Trophoblast cell (in vitro differentiated cells and primary cell): ENCODE measurements at places on chromosomes 2 and 18.

GRCh38 chr18:69205925-69206324 is 194.8 kb upstream of the DOK6 start:
- DNase-seq = no peak

DNA sequence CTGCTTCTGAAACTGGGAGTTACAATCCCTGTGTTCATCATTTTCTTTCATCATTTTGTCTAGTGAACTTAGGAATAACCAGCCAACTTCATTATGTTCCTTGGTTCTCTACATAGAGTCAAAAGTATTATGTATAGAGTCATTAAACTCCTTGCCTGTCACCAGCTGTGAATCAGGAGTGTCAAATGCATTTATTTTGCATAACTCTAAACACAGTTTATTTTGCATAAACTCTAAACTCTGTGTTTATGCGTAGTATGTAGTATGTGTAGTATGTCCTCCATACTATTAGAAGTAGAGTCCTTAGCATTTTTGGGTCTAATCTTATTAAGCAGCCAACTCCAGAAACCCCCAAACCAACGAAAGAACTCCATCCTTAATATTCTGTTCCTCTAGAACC is 164.4 kb downstream of the EVA1A start:
- DNase-seq = no peak

- DNase-seq = no peak
These were observed 43.4 kb downstream of the ZCCHC2 start for GRCh38 chr18:62566199-62566598.

DNA sequence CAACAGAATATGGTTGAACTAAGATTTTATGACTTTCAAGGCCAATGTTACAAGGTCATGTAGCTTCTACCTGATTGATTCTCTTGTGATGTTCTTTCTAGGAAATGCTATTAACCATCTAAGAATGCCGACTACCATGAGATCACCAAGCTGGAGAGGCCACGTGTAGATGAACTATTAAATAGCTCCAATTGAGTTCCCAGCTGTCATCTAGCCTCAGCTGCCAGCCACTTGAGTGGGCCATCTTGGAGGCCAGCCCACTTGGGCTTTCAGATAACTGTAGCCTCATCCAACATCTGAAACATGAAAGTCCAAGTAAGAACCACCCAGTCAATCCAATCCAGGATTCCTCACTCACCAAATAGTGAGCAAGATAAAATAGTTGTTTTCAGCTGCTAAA is 376.9 kb upstream of the TMEFF2 start:
- no peak for DNase-seq

DNA sequence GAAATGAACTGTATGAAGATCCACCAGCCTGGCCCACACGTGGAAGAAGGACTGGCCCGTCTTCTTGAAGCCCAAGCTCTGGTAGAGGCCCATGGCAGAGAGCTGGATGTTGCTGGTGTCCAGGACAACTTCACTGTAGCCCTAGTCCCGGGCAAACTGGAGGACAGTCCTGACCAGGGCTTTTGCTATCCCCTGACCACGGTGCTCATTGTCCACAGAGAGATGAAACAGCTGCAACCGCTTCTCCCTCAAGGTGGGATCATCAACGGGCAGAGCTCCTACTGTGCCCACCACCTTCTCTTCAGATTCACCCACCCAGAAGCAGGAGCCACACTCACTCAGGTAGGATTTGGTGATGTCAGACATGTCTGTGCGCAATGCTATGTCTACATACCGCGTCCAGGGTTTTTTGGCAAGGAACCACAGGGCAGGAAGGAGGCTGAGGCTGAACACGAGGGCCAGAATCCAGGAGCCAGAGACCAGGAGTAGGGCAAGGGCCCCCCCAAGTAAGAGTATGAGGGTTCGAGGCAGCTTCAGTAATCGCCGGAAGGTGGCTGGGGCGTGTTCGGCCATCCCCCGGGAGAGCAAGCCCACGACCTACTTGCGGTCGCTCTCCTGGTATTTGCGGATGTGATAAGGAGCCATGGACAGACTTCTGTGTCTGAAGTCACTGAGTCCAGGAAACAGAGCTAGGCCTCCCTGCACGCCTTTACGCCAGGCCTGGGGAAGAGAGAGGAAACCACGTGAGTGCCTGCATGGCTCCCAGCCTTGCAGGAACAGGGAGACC is 36.3 kb downstream of the TPRKB start:
- no peak for DNase-seq

DNA sequence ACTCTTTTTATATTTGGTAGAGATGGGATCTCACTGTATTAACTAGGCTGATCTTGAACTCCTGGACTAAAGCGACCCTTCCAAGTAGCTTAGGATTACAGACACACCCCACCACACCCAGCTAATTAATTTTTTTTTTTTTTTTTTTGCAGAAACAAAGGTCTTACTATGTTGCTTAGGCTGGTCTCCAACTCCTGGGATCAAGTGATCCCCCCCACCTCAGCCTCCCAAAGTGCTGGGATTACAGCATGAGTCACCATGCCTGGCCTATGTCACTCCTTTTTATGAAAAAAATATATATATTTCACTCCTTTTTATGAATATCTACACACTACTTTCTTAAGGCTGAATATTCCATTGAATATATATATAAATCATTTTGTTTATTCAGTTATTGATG is 162.8 kb downstream of the MGAT5 start:
- no peak for DNase-seq
